ENCODE measurements at places on chromosomes 4 and X. TPM values are rescaled to one million over a fixed set of nuclear protein-coding genes. Genes with fewer than 3 reads are reported as not detected.

The HHIP gene
- total RNA-seq = 161 TPM

The RTL3 gene
- not detected for total RNA-seq

- DNase-seq = no peak
Measured at GRCh38 chrX:70488856-70489255, 44.2 kb downstream of the DLG3 start.

GRCh38 chrX:153888344-153888743, 2.4 kb upstream of the L1CAM start:
- DNase-seq = no peak

The NDP gene
- total RNA-seq = not detected

DNA sequence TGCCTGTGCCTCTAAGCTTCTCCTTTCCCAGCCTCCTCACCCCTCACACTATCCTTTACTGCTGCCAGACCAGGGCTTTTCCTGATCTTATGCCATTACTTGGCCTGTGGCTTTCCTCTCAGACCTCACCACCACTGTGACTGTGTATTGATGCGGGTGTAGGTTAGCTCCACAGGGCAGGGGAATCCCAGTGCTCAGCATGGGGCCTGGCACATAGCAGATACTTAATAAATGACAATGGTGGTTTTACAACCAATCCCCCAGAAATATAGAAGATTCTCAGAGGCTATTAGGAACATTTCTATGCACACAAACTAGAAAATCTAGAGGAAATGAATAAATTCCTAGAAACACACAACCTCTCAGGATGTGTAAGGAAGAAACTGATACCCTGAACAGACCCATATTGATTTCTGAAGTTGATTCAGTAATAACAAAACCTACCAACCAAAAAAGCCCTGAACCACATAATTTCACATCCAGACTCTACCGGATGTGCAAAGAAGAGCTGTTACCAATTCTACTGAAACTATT, 129.6 kb upstream of the QRFPR start:
- DNase-seq = no peak

The MSX1 gene
- total RNA-seq = 9.8 TPM

DNA sequence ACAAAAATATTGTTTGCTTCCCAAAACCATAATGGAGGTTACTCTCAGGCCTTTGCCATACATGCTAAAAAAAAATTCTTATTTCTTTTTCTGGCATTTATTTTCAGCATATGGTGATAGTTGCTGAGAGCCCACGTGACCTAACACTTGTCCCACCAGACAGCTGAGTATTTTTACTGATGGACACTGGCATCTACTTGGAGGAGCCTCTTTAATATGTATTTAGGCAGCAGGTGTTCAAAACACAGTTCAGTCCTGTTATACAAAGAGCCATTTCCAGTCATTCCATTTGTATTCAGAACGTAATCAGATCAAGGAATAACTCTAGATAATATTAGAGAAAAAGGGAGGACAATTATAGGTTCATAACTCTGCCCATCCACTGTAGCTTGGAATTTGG, 95.5 kb downstream of the CXCL13 start:
- DNase-seq = peak; percentile 29

The RPA4 gene
- 1.0 TPM for total RNA-seq

GRCh38 chr4:76125816-76126215, 22.4 kb downstream of the NUP54 start:
- no peak for DNase-seq

- no peak for DNase-seq
Measured at GRCh38 chr4:73540826-73541225, 59.3 kb downstream of the AFM start.

GRCh38 chr4:60656171-60656570, 544.0 kb upstream of the ADGRL3 start:
- DNase-seq = peak; percentile 8

GRCh38 chr4:89658701-89659024, 178.3 kb downstream of the SNCA start:
- DNase-seq = no peak

DNA sequence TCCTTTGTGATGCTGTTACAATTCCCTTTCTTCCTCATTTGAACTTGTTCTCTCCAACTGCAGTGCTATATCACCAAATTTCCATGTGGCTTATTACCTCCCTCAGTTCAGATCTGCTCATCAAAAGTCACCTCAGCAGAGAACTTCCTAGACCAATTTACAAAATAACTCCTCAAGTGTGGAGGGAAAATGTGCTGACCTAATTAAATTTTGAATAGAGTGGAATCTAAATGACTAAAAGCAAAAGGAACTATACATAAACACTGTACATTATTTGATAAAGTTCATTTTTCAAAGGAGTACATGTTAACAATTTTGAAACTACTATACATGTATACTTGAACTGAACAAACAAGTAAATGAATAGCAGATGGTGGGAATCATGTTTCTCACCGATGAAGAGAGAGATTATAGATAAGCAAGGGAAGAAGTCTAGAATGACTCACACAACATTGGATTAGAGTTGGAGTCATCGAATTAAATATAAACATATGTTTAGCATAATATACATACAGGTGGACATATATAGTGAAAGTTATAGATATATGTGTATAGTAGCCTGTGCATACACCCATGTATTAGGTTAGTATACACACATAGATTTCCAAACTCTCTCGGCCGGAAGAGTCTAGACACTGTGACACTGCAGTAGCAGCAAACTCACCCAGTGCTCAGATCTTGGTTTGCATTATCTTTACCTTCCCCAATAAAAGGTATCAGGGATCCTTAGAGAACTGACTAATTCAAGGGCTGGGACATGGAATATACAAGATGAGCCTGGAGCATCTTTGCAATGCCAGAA, 318.7 kb downstream of the PCDH18 start:
- no peak for DNase-seq

The AMOT gene
- 42.7 TPM for total RNA-seq

- peak; percentile 40 for DNase-seq
Measured at GRCh38 chr4:103018391-103019307, 856 bp downstream of the SLC9B1 start.

- DNase-seq = no peak
Measured at GRCh38 chr4:27807207-27807606, 946.6 kb downstream of the STIM2 start.

All from SJCRH30 (cell line).